ENCODE measurements at places on chromosomes 2 and 18.

GRCh38 chr18:29488617-29489016 is 1311.7 kb upstream of the CDH2 start:
- DNase-seq = no peak

GRCh38 chr2:134402410-134402809 is 148.5 kb downstream of the MGAT5 start:
- DNase-seq = no peak

DNA sequence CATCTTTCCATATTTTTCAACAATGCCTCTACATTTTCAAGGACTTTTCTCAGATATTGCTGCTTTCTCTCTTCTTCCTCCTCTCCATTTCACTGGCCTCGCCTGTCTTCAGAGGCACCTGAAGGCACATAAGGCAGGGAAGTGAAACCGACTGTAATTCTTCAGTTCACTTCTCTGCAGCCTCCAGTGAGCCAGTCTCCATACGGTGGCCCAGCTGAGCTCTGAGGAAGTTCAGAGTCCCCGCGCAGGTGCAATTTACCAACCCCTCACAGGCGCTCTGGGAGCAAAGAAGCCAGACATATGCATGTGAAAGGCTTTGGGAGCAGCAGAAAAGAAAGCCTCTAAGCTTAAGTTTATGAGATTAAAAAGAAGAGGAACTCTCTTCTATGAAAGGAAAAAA is 12.4 kb downstream of the KLHL14 start:
- no peak for DNase-seq

DNA sequence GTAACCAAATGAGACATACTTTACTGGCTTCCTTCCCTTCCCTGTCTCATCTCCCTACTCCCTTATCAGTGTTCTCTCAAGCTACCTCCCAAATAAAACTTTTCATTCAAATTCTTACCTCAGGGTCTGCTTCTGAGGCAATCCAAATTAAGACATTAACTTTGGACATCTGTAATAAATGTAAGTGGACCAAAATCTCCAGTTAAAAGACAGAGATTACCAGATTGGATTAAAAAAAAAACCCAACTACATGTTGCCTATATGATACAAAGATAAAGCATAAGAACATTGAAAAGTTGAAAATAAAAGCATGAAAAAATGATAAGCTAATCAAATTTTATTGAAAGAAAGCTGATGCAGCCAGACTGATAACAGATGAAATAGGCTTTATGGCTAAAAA is 58.8 kb upstream of the ST3GAL5 start:
- no peak for DNase-seq

- DNase-seq = no peak
Measured at GRCh38 chr2:85106489-85107180, 26.6 kb upstream of the TCF7L1 start.

DNA sequence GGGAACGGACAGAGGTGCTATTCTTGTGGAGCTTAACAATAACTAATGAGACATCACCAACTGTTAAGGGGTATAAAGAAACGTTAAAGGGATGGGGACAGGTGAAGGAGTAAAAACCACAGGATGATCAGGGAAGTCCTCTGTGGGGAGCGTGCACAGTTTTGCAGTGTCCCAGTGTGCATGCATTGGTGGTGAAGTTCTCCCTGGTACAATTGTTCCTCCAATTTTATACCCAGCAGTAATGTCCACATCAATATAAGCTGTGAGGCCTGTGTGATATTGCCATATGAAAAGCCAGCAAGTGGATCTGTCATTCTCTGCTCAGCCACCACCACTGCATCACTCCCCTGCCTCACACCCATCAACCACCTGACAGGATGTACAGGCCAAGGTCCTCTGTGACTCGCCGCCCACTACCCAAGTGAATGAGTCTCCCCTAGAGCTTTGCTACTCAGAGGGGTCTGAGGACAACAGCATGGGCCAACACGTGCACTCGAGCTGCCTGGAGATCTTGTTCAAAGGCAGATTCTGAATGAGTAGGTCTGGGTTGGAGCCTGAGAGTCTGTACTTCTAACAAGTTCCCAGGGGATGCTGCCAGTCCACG is 4.6 kb downstream of the MLPH start:
- DNase-seq = no peak

- DNase-seq = no peak
Measured at GRCh38 chr18:43236921-43237320, 40.4 kb downstream of the SYT4 start.

DNA sequence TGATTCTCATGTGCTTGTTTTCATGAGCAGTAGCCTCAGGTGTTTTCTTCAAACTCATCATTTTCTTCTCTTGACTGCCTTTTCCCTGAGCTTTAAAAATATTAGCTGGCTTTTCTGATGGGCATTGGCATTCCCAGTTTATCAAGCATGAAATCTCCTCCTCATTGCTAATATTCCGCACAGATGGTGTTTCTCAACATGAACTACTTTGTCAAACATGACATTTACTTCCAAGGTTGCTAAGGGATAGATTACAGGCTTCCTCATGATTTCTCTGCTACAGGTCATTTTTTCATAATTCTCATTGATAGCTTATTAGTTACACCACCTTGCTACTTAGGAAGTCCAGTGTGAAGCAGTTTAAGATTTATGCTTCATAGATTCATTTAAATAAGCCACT is 1116.9 kb upstream of the CNTNAP5 start:
- no peak for DNase-seq
